ENCODE measurements at places on chromosomes 2 and 18.

- no peak for DNase-seq
These were observed 11.1 kb downstream of the OBSL1 start for GRCh38 chr2:219560037-219560892.

GRCh38 chr2:46885376-46885775, 30.2 kb downstream of the MCFD2 start:
- no peak for DNase-seq

- no peak for DNase-seq
These were observed 103.4 kb upstream of the HAAO start for GRCh38 chr2:42895791-42896135.

DNA sequence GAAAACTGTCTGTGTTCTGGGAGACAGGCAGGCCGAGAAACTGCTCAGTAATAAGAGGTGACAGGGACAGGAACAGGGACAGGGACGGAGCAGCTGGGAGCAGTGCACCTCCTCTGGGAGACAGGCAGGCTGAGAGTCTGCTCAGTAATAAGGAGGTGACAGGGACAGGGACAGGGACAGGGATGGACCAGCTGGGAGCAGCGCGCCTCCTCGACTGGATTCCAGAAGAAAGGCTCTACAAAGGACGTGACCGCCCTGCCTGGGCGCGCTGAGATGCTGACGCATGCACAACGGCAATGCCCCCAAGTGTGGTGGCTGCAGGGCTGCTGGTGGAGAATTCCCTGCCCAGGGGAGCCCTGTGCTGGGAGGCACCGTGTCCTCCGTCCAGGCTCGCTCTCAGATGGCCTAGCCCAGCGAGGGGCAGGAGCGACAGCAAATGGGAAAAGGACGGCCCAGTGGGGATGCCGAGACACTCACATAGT, 44.2 kb upstream of the PXDN start:
- DNase-seq: peak; percentile 45

GRCh38 chr18:9417073-9417851, 58.1 kb upstream of the RALBP1 start:
- no peak for DNase-seq

DNA sequence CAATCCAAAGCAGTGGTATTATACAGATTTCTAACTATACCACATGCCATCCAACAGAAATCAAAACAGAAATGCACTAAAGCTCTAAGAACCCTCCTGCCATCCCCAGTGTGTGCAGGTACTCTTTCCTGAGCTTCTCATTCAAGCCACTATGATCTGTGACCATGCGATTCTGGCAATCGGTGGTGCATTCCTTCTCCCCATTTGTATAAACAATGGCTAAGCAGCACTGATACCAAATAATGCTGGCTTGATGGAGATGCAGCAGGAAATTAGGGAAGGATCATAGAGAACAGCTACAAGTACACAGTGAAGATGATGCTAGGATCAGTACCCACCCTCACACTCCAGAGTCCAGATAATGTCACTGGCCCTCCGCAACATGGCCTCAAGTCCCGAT, 51.8 kb downstream of the PPP4R1 start:
- DNase-seq: no peak

GRCh38 chr2:215671691-215672090, 235.8 kb upstream of the FN1 start:
- DNase-seq: no peak

- no peak for DNase-seq
These were observed 18.7 kb upstream of the ACKR3 start for GRCh38 chr2:236550701-236551465.

DNA sequence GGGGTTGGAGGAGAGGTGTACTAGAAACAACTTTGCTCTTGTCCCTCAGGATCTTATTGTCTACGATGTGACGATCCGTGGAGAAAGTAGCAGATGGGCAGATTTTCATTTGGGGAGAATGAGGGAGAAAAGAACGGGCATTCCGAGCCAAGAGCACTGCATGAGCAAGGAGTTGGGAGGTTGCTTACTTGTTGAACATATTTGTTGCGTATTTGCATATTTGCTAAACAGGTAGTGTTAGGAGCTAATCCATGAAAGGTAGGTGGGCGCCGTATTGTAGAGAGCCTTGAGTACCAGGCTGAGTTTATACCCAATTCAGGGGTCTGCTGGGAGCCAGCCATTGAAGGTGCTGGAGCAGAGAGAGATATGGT, 490 bp downstream of the BCS1L start:
- no peak for DNase-seq

DNA sequence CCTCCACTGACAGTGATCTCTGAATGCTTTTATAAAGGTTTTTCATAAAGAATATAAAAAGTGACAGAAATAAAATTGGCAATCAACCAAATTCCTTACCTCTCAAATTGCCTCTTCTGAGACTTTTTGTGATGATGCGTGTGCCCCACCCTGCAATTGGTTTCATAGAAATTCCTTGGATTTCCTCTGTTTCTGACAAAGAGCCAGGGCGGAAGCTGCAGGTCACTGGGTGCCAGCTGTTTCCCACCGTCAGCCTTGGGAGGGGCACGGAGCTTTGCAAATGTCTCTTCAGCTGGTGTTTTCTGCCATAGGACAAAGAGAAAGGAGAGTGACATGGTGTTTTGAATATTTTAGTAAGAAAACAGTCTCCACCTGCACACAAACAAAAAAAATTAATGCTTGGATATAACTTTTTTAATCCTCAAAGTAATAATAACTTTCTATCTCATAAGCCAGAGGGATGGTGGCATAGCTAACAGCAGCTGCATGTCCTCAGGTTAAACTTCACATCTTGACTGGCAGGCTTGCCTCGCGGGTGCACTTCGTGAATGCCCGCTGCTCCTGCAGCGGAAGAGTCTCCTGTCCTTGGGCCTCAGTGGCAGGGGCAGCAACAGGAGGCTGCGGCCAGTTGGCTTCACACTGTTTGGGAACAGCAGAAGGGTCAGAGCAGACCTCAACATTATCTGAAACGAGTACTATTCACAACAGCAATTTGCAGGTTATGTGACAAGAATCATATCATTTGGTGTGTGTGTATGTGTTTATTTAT, 24.7 kb downstream of the AGAP1 start:
- peak; percentile 20 for DNase-seq

- no peak for DNase-seq
These were observed 14.4 kb downstream of the MGAT5 start for GRCh38 chr2:134268265-134268664.

- no peak for DNase-seq
These were observed 45.6 kb downstream of the MTCL1 start for GRCh38 chr18:8750954-8751415.

DNA sequence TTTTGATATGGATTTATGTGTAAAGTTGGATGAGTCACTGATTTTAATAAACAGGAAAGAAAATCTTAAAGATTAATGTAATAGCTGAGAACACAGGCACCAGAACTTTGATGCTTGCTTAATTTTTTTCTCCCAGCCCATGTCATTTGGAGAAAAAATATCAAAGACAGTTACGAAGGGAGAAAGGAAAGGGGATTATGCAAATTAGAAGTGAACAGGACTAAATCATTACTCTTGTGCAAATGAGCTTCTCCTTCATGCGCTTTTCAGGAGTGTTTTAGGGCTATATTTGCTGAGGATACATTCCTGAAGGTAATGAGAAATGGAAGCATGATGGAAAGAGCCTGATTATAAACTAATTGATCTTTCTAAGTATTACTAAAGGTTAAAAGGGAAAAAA, 28.9 kb downstream of the NABP1 start:
- DNase-seq: no peak

GRCh38 chr18:6509417-6509816, 94.7 kb upstream of the L3MBTL4 start:
- no peak for DNase-seq

GRCh38 chr18:62102221-62102620, 84.6 kb downstream of the PIGN start:
- DNase-seq: no peak

DNA sequence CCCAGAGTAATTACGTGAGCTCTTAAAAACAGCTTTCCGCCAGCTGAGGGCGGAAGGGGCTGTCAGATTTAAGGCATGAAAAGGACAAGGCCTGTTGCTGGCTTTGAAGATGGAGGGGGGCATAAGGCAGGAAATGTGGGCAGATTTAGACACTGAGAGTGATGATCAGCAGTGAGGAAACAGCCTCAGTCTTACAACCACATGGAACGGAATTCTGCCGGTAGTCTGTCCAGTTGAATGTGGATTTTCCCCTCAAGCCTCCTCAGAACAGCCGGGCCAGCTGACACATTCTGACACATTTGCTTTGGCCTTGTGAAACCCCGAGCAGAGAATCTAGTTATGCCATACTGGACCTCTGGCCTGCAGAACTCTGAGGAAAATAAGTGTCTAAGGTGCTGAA, 16.6 kb downstream of the POLE4 start:
- DNase-seq: no peak

- no peak for DNase-seq
These were observed 186.4 kb downstream of the VAPA start for GRCh38 chr18:10100196-10100595.

GRCh38 chr2:240205348-240205747, 64.9 kb upstream of the OTOS start:
- no peak for DNase-seq

DNA sequence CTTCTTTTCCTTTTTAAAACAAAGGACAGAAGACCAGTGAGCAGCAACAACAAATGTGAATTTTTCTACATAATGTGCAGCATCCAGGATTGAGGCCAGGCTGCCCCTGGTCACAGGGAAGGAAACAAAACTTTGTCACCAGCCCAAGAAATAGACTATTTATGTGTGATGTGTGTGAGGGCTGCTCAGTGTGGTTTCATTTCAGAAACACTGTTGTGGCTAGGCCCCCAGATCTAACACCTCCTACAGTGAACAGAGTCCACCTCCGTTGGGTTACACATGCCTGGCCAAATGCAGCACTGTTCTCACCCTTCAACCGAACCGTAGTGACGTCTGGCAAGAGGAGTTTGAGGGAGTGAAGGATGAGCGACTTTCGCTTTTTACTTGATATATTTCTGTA, 146.3 kb upstream of the RIOK3 start:
- DNase-seq: no peak

GRCh38 chr18:14971461-14972185, 223.7 kb downstream of the ANKRD30B start:
- DNase-seq: no peak
